ENCODE measurements at places on chromosomes 6 and 20. TPM values are rescaled to one million over a fixed set of nuclear protein-coding genes. Genes with fewer than 3 reads are reported as not detected.

The BPIFB2 gene
- total RNA-seq: not detected

GRCh38 chr20:32232326-32232886 is 24.7 kb downstream of the POFUT1 start:
- no peak for DNase-seq

- DNase-seq: no peak
Observed at GRCh38 chr20:23029324-23029723, 5.8 kb upstream of the SSTR4 start.

GRCh38 chr6:160348223-160349019 is at the start of gene SLC22A3:
Gene SLC22A3, plus strand, starts transcription at chr6:160348378. Its CDS starts 42 bp downstream, at chr6:160348420.
- peak; percentile 34 for DNase-seq

DNA sequence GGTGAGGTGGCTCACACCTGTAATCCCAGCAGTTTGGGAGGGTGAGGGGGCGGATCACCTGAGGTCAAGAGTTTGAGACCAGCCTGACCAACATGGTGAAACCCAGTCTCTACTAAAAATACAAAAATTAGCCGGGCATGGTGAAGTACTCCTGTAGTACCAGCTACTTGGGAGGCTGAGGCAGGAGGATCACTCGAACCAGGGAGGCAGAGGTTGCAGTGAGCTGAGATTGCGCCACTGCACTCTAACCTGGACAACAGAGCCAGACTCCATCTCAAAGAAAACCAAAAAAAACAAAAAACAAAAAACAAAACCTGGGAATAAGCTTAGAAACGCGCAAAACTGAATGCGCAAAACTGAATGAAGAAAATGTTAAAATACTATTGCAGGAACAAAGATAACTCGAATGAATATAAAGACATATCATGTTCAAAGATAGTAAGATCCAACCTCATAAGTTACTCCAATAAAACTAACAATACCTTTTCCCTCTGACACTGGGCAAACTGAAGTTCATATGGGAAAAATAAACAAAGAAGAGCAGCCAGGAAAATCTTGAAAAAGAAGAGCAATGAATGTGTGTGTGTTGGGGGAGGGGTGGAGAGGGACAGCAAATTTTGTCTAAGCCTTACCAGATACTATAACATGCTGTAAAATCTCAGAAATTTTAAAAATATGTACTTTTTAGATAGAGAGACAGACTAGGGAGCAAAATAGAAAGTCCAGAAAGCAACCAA is 101.0 kb upstream of the BEND3 start:
- no peak for DNase-seq

The OR2B6 gene
- not detected for total RNA-seq
